Tibial artery (tissue), 4 donors: ENCODE measurements at places on chromosomes 3 and 15.

DNA sequence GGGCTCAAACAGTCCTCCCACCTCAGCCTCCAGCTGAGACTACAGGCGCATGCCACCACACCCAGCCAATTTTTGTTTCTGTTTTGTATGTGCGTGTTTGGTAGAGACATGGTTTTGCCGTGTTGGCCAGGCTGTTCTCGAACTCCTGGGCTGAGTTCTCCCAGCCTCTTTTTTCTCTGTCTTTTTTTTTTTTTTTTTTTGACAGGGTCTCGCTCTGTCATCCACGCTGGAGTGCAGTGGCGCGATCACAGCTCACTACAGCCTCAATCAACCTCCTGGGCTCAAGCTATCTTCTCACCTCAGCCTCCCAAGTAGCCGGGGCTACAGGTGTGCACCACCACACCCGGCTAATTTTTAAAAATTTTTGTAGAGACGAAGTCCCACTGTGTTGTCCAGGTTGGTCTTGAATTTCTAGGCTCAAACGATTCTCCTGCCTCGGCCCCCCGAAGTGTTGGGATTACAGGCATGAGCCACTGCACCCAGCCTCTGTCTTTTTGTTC, 867 bp upstream of the DCAF1 start:
- no peak for DNase-seq
- H3K4me3 ChIP-seq = peak overlapping the region; percentile 93
- no peaks in the 10 kb centered on the region for H3K27me3 ChIP-seq

- peaks cover 6% of the 10 kb centered on the region for H3K36me3 ChIP-seq
- no peak for DNase-seq
- H3K4me1 ChIP-seq = peaks cover 20% of the 10 kb centered on the region
- H3K27me3 ChIP-seq = no peaks in the 10 kb centered on the region
Measured at GRCh38 chr3:32118215-32118614, 11.8 kb downstream of the GPD1L start.

DNA sequence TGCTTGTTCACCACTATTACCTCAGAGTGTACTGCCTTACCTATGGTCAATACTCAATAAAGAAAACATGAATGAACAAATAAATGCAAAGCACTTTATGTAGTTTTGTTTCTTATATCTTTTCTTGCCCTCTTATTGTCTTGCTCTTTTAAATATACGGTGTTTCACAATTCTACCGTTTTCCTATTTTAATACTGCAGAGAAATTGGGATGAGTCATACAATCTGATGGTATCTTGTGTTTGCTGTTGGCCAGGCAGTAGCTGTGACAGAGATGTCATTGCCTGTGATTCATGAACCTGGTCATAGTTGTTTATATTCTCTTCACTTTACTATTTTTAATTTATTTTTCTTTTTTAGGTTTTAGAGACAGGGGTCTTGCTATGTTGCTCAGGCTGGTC, 48.3 kb downstream of the SERP1 start:
- H3K27ac ChIP-seq = no peak overlapping the region
- H3K36me3 ChIP-seq = no peaks in the 10 kb centered on the region

DNA sequence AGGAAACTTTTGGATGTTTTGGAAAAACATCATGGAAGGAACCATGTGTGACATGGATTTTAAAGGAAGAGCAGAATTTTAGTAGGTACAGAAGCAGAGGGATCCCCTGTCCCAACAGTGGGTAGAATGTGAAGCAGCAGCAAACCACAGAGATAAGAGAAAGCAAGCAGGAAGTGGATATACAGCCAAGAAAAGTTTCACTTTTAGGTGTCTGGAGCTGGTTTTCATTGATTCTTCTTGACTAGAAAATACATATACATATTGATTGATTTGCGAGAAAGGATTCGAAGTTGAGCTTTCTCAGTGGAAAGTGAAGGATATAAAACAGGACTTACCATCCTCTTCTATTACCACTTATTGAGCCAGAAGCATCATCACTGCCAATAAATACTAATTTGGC, 133.5 kb downstream of the KCNMB2 start:
- no peak for DNase-seq
- no peaks in the 10 kb centered on the region for H3K4me1 ChIP-seq
- H3K27me3 ChIP-seq = no peaks in the 10 kb centered on the region
- H3K36me3 ChIP-seq = no peaks in the 10 kb centered on the region

DNA sequence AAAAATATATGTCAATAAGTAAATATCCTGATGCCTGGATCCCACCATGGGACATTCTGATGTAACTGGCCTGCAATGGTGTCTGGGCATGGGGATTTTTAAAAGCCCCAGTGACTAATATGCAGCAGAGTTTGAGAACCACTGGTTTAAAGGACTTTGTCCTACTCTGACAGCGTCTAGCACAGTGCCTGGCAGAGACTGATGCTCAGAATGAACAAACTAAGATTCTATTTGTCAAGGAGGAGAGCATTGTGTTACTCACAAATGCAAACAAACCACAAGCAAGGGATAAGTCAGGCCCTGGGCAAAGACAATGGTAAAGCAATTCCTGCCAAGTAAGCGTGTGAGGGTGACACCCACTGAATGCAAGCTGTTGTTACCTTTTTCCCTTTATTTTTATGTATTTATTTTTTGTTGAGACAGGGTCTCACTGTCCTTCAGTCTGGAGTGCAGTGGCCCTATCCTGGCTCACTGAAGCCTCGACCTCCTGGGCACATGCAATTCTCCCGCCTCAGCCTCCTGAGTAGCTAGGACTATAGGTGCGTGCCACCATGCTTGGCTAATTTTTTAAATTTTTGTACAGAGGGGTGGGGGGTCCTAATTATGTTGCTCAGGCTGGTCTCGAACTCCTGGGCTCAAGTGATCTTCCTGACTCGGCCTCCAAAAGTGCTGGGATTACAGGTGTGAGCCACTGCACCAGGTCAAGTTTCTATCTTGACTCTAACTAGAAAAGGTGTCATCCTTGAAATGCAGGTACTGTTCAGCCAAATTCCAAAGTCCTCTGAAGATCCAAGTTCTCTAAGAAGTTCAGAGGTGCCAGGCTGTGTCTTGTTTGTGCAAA, 909 bp upstream of the GPD1L start:
- H3K27me3 ChIP-seq = no peaks in the 10 kb centered on the region
- H3K4me3 ChIP-seq = peak overlapping the region; percentile 89
- H3K27ac ChIP-seq = peak overlapping the region; percentile 67
- H3K36me3 ChIP-seq = no peaks in the 10 kb centered on the region
- no peak for DNase-seq

DNA sequence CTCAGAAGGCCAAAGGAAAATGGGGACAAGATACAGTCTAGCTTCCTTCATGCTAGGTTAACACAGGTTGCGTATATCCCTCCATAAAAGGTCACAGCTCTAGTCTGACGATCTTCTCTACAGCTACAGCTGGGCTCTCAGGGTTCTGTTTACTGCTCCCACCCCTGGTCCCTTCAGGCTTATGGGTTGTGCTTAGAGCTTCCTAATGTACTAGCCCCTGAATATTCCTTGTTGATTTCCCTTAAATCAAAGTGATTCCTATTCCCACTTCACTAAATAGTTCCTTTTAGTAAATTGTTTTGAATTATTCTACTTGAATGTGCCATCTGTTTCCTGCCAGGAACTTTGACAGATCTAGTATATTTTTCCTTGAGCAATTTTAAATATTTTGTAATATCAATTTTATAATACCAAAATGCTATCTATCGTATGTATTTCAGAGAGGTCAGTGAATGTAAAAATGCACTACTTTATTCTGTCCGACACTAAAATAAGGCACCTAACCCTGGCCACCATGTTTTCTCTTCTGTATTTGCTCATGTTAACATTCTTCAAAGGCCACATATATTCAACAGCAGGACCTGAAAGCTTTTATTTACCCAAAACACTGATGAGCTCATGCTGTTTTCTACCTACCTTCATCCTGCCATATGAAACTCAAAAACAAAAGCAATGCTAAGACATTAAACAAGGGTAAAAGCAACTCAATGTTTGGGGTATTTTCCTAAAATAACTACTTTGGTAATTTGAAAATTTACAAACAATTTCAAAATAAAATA, 92.8 kb upstream of the TGFBR2 start:
- no peaks in the 10 kb centered on the region for H3K27me3 ChIP-seq
- peaks cover 48% of the 10 kb centered on the region for H3K4me1 ChIP-seq
- H3K36me3 ChIP-seq = no peaks in the 10 kb centered on the region
- H3K27ac ChIP-seq = peak overlapping the region; percentile 58
- H3K4me3 ChIP-seq = no peak overlapping the region
- no peak for DNase-seq

DNA sequence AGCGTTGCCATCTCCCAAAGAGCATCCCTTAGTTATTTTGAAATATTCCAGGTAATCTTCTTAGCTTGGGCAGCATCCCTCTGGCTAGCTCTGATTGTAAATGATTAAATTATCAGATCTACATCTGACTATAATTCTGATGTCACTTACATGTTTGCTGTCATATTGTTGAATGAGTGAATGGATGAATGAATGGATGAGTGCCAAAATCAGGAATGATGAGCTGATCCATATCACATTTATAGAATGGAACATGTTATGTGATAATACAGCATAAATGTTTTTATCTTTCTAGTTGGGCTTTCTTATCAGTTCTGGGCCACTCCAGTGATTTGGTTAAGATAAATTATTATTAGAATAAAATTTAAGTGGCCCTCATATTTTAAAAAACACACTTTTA, 14.0 kb downstream of the FAN1 start:
- H3K4me3 ChIP-seq = no peak overlapping the region
- H3K27me3 ChIP-seq = no peaks in the 10 kb centered on the region
- H3K36me3 ChIP-seq = peaks cover 46% of the 10 kb centered on the region
- DNase-seq = no peak
- H3K27ac ChIP-seq = no peak overlapping the region
- H3K4me1 ChIP-seq = no peaks in the 10 kb centered on the region

DNA sequence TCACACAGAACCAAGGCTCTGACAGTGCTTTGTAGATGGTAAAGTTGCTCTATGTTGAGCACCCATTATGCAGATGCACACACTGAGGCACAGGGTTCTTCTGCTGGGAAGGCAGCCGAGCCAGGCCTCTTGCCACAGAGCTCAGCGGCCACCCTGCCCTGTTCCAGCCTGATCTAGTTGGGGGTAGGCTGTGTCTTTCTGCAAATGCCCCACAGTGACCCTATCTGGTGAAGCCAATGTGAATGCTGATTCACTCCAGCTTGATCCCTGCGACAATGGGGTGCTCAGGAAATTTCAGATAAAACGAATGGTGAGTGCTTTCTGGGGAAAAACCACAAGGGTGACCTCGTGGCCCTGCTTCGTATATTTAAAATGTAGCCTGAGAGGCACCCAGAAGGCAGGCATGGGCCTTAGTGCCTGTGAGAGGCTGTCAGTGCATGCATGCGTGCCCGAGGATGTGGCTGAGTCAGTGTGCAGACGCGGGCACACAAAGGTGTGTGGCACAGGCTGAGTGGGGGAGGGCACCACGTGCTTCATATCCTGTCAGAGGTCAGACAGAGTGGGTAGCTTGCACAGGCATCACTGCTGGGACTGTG, 85.7 kb downstream of the ATP2B2 start:
- H3K4me3 ChIP-seq = no peak overlapping the region

DNA sequence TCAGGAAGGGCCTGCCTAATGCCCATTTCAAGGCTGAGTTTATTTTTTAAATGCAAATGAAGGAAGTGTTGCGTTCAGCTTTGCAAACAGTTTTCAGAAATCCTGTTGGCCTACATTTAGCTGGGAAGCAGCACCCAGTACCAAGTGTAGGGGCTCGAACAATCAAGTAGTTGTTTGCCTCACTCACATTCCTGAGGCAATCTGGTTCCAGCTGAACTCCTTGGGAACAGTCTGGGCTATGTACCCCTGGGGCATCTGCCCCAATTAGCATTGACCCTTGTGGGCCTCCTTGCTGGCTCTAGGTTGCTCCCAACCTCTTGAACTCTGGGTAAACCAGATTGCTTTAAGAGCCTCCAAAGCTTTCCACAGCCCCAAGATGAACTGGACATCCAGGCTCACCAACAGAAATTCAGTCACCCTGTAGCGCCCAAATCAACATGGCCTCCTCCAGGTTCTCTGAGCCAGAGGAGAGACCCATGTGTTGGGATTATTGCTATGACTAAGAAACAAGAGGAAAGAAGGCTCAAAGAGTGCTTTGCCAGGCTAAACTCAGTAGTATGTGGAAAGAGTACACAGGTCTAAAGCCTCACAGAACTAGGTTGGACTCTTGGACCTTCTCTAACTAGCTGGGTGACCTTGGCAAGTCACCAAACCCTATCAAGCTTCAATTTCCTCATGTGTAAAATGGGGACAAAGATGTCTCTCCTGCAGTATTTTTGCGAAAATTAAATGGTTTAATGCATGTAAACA, 532.7 kb downstream of the SOX2 start:
- H3K4me3 ChIP-seq = no peak overlapping the region
- DNase-seq = no peak
- H3K27ac ChIP-seq = no peak overlapping the region
- no peaks in the 10 kb centered on the region for H3K36me3 ChIP-seq

DNA sequence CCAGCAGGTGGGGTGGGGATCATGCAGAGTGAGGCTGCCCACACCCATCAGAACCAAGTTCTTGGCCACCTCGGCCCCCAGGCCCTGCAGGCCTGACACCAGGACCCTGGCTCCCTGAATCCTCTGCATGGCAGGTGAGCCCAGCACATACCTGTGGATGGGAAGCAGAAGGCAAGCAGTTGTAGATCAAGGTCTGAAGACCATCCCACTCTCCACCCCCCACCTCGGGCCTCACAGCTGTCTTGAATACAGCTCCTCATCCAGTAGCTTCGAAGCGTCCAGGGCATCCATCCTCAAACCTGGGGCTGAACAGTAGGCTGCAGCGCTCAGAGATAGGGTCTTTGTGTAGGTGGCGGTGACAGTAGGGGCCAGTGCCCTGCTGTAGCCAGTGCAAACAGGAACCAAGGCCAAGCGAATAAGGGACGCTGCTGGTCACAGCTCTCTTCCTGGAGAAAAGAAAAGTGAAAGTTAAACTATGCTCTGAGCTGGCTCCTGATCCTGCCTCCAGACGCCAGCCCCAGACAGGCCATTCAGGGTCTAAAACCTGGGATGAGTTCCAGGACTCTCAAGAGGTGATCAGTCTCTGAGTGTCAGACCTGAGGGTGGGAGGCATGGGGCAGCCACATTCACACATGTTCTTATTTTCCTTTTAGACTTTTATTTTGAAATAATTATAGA, at the start of gene UBA7:
Gene UBA7 (minus strand): TSS at position 457 of the 678 bp plus-strand sequence. CDS start 166 bp downstream, at position 291.
- H3K27ac ChIP-seq = peak within 1 kb of the TSS; percentile 77
- no peaks in the 10 kb centered on the region for H3K27me3 ChIP-seq
- DNase-seq = peak; percentile 75
- H3K36me3 ChIP-seq = peaks cover 29% of the 10 kb centered on the region
- peak within 1 kb of the TSS; percentile 47 for H3K4me3 ChIP-seq

DNA sequence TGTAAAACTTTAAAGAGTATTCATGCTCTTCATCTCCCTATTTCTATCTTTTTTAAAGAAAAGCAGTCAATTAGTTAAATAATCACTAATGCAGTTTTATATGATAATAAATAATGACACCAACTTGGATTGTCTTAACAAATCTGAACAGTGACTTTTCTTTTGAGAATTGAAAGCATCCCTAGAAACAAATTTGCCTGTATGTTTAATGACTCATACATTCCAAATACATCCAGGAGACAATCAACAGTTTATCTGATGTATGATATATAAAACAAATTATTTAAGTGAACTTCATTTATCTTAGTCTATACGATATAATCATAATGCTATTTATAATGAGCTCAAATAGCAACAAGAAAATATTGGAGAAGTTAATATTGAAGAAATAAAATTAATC, 78.0 kb downstream of the ALCAM start:
- DNase-seq = no peak
- H3K27me3 ChIP-seq = no peaks in the 10 kb centered on the region
- H3K4me1 ChIP-seq = no peaks in the 10 kb centered on the region
- no peak overlapping the region for H3K4me3 ChIP-seq
- H3K36me3 ChIP-seq = no peaks in the 10 kb centered on the region

- DNase-seq = peak; percentile 82
- H3K4me1 ChIP-seq = no peaks in the 10 kb centered on the region
- H3K36me3 ChIP-seq = no peaks in the 10 kb centered on the region
- no peaks in the 10 kb centered on the region for H3K27me3 ChIP-seq
- H3K27ac ChIP-seq = peak overlapping the region; percentile 70
Measured at GRCh38 chr3:4533489-4534443, 40.6 kb downstream of the ITPR1 start.
